Stimulated activated CD8-positive, alpha-beta memory T cell treated with anti-CD3 and anti-CD28 coated beads, Interleukin-4, amount 100 ng/mL, for 1 hour (primary cell): ENCODE measurements at places on chromosomes 2 and 18.

DNA sequence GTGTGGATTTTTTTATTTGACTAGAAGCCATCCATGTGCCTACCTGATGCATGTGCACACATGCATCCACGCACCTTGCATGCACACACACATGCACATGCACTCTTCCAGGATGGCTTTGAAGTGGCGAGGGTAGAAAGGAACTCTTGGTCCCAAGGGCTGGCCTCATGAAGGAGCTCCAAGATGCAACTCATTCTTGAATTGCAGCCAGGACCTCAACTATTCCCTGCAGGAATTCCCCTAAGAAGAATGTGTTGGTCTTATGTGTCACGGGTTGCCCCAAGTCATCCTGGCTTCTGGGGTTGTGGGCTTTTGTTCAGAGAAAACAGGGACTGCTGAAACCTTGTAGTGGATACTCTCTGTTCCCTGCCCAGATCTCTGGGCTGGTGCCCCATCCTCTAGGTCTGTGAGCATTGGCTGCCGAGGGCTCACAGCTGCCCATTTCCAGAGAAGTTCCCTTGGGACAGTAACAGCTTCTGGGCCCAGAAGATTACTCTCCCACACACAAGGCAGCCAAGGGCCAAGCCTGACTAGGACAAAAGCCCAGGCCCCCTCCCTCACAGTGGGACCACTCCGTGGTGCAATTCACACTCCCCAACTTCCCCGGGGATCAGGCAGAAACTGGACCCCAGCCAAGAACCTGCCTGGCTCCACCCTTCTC lies 137.6 kb downstream of the COPS8 start:
- no peak for DNase-seq

DNA sequence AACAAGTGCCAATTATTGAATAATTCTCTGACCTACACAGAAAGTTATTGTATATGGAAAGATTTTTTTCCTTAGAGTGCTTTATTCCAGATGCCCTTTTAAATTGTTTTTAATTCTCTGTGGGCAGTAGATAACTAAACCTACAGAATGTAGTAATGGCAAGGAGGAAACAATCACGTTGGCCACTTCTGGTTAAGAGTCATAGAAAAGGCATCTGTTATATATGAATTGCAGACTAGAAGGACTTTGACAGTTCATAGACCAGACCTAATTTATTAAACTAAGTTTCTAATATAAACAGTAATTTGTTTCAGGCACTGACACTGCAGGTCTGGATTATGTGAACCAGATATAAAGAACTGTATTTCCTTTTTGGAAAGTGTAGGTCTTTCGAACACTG lies 607.5 kb downstream of the PLCL1 start:
- DNase-seq = no peak

- DNase-seq = no peak
Observed at GRCh38 chr2:225011585-225011984, 30.7 kb downstream of the DOCK10 start.

DNA sequence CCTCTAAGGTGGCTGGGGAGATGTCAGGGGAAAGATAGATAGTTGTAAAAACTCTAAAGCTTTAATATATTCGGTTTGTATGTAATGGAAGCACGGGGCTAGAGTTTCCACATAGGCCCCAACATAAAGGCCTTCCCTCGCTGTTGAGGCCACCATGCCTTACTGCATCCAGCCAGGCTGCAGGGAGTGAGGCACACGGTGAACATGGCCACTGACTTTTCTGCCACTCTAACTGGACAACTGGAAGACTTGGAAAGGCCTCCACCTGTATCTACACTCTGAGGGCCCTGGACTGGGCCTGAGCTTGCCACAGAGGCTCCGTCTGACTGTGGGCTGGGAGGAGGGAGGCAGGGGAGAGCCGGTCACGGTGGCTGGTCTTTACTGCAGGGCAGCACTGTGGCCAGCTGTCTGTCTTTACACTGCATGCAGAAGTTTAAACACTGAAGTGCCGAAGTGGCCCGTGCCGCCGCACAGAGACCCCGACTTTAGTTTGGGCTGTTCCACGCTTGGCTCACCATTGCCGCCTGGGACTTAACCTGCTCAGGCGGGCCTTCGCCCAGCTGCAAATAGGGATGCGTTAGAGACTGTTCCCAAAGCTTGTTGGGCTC lies 66.7 kb downstream of the EMILIN2 start:
- no peak for DNase-seq

DNA sequence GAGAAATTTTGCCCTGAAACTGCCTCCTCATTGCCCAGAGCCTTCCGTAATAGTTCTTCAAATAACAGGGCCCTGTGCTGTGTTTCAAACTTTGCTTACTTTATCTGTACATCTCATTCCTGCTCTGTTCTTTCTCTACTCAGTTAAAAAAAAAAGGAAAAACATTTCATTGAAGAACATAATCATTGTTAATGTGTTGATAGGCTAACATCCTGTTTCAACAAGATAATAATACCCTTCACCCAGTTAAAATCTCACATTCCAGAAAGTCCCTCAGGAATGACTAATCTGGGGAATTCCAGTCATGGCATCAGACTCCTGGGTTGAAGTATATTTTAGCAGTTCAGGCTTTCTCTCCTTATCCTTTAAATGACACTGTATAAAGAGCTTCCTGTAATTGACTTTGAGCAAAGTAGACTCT lies 45.6 kb upstream of the ITGAV start:
- DNase-seq = no peak

- no peak for DNase-seq
Observed at GRCh38 chr2:96832754-96833507, 10.9 kb downstream of the ANKRD23 start.

DNA sequence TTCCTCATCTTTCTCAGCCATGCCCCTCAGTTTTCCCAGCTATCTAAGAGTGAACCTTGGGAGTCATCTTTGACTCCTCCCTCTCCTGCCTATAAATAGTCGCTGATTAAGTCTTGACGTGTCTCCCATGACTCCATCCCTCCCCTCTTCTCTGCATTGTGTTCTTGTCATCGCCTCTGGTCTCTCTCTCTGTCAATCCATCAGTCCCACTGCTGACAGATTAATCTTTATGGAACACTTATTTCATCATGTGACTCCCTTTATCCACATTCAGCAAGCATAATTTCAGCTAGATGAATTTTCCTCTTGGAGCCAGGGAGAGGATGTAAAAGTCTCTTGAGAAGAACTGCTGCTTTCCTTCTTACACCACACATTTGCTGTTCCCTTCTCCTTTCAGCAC lies 9.4 kb downstream of the ADAM23 start:
- DNase-seq = no peak

GRCh38 chr2:126966601-126967000 lies 67.9 kb downstream of the TEX51 start:
- DNase-seq = no peak

DNA sequence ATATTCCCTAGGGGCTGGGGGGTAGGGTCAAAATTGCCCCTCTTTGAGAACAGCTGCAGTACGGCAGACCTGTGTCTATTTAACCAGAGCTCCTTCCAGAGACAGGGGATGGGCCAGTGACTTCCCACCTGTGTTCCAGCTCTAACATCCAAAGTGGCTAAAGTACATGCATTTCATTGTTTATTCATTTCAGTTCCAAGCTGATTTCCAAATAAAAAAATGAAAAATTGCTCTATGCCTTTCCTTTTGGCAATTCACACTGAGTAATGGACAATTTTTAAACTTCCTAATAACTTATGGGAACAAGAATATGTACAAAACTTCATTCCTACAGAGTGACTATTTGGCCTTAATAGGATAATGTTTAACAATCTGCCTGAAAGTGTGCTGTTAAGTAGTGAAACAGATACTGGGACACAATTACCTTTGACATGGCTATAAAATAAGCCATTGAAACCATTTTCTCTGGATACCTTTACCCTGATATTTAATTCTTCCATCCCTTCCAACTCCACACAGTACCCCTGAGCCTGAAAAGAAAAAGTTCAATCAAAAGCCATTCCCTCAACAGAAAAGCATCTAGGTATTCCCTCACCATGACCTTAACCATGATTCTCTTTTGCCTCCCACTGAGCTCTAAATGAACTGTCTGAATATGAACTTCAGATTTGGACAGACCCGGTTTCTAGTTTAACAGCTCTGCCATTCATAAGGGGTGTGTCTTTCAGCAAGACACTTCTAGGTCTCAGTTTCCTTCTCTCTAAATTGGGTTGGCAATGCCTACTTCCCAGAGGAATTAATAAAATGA lies 73.1 kb downstream of the RDH14 start:
- no peak for DNase-seq

- DNase-seq = no peak
Observed at GRCh38 chr2:231212329-231212845, 14.0 kb downstream of the ARMC9 start.

DNA sequence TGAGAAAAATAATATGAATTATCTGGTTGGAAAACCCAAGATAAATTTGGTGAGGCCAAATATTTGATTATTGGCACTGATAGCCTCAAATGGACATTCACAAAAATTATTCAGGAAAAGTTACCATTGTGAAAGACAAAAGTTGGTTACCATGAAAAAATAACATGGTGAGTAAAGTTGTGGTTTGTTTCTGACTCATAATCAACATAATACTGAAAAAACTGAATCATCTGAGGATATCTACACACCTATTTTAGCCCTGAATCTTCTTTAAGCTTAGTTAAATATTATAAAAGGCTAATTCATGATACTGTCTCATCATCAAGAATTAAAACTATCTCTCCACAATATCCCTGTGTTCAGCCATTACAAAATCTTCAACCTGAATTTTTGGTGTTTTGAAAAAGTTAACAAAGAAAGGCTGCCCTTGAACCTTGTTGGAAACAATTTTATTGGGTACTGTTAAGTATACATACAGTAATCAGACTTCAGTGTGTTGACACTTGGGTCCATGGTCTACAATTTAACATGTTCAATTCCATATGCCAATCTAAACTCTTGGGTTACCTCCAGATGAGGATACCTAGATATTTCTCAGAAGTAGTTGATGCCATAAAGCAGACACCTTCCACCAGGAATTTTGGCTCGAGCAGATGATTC lies 607.5 kb upstream of the SLC39A10 start:
- no peak for DNase-seq

GRCh38 chr18:37033419-37033818 lies 204.5 kb downstream of the KIAA1328 start:
- DNase-seq = no peak

DNA sequence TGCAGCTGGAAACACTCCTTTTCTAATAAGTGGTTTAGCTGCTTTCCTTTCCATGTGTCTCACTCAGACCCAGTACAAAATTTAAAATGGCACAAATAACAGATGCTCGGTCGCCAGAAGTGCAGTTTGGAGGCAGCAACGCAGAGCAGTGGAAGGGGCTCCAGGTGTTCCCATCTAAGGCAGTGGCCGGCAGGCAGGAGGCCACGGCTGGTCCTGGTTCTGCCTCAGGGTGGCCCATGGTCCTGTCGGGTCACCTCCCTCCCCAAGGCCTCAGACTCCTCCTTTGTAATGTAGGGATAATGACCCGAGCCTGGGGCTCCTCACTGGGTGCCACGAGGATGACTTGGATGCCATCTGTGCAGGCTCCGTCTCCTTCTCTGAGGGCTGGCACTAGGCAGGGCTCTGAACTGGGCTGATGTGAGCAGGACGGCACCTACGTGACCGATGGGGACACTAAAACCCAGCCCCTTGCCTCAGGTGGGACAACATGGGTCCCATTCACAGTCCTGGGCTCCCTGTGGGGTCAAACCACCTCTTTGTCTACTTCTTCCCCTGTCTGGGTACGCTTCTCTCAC lies 80.9 kb upstream of the SLC66A3 start:
- no peak for DNase-seq

DNA sequence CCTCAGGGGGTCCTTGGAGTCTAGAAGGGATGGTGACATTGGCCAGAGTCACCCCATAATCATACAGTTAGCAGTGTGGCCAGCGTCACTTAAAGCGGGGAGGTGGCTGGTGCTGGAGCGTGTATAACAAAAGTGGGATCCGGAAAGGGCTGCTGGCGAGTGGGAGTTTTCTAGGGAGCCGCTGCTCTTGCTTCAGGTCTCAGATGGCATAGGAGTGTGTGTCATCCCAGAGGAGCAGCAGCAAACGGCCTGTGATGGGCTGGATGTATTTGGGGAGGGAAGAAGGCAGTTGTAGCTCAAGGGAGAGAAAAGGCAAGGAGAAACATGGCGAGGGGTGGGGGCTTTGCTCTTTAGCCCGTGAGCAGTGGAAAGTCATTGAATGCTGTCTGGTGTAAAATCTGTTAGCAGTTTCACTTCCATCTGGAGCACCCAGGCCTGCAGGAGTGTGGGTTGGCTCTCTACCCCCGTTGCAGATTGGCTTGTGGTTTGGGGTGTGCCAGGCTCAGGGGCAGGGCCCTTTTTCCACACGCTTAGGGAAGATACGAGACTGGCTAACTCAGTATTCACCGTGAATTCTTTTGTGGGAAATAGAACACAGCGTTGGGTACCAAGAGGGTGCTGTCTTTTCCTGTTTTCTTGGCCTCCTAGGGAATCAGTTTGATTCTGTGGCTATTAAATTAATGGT lies 120.5 kb downstream of the AGAP1 start:
- DNase-seq = no peak

DNA sequence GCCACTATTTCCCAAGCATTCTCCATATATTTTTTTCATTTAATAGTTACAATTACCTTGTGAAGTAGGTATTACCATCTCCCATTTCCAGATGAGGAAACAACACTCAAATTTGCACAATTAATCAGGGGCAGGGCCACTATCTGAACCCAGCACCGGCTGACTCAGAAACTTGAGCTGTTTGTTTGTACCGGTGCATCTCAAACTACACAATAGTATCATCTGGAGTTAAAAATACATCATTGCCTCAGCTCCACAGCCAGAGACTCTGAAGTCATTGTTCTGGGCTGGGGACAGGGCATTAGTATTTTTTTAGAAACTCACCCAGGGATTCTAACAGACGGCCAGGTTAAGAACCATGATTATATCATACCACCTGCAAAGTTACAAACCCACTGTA lies 55.9 kb downstream of the CDCA7 start:
- no peak for DNase-seq

DNA sequence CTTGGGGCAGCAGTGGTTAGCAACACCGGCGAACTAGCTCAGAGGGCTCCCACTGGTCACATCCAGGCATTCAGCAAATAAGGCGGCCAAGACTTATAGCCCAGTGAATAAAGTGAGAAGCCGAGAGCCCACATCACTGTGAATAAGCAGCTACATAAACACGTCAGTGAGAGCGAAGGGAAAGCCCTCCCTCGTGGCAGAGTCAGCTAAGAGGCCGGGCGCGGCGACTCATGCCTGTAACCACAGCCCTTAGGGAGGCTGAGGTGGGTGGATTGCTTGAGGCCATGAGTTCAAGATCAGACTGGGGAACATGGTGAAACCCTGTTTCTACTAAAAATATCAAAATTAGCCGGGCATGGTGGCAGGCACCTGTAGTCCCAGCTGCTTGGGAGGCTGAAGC lies 5.2 kb downstream of the D2HGDH start:
- no peak for DNase-seq

DNA sequence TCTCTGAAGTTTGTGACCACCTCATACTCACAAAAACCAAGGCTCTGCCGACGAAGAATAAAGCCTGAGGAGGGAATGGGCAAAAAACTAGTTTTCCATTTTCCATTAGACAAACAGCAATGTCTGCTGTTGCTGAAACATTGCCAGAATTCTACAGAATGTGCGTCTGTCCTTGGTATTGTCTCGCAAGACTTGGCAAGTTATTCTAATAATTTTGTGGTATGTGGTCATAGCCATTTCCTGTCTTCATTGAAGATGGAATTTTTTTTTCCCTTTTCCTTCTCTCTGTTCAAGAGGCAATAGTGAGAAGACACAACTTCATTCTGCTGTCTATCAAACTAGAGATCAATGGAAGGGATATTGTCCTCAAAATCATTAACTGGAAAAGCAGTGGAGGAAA lies 296.1 kb downstream of the RND3 start:
- no peak for DNase-seq

GRCh38 chr2:40346535-40347354 lies 105.1 kb downstream of the SLC8A1 start:
- DNase-seq = no peak

GRCh38 chr2:101617188-101617587 lies 80.3 kb upstream of the MAP4K4 start:
- no peak for DNase-seq
